ENCODE measurements at places on chromosomes 12 and 14.

- no peak for DNase-seq
Observed at GRCh38 chr12:79300199-79300568, 390.6 kb downstream of the PAWR start.

DNA sequence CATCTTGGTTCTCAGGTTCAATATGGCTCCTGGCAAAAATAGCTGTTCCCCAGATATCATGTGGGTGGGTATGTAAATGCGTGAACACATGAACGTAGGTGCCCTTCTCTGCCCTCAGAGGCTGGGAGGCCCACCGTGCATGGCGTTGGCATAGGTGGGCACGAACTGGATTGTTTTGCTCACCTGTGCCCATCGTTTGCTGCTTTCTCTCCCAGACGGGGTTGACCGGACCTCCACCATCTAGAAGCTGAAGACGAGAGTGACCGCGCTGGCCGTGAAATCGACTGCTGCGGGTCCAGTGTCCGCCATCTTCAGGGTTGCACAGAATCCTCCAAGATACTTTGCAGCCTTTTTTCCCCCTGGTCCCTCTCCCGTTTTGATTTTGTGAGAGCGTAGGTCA, 113.9 kb downstream of the GCH1 start:
- DNase-seq = no peak

DNA sequence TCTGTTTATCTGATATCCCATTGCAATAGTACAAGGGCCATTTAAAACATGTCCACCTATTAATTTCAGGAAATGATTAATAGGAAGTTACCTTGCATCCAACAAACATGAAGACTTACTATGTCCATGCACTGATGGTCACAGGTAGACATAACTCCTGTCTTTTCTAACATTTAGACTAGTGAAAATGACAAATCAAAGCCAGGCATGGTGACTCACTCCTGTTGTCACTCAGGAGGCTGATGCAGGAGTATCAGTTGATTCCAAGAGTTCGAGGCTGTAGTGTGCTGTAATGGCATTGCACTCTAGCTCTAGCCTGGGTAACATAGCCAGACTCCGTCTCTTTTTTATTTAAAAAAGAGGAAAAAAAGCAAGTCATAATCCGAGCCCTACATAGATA, 14.8 kb downstream of the HSP90B1 start:
- DNase-seq = no peak

GRCh38 chr12:108691175-108691997, 39.9 kb downstream of the CORO1C start:
- DNase-seq = peak; percentile 99

GRCh38 chr12:120620624-120621023, 19.8 kb upstream of the CABP1 start:
- no peak for DNase-seq

DNA sequence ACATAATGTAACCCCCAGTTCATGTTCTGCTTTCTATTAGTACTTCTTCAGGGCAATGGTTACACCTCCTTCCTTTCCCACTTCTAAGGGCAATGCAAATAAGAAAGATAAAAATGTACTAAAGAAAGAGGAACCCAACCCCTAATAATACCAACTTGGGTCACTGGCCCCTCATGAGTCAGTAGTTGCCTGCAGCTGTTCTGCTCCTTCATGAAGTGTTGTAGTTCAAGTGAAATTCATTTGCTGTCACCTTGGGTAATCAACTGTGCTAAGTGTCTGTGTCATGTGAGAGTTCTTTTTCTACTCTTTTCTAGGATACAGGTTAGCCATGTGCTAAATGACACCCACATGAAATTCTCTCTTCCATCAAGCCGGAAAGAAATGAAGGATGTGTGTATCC, 91.8 kb downstream of the PLXNC1 start:
- no peak for DNase-seq

DNA sequence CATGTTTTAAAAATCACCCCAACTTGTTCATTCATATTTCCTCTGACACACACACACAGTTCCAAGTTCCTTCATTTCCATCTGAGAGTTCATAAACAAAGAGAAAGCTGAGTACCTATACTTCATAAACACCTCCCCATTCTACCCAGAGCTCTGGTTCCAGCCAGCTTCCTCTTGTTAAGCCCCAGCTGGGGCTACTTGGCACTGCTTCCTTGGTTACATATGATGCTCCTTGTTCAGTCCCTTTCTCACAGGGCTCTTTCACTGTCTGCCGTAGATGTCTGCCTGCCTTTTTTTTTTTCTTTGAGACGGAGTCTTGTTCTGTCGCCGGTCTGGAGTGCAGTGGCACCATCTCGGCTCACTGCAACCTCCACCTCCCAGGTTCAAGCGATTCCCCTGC, 77.5 kb downstream of the COX16 start:
- DNase-seq = no peak

- no peak for DNase-seq
Observed at GRCh38 chr12:62903151-62903550, 31.8 kb downstream of the PPM1H start.

DNA sequence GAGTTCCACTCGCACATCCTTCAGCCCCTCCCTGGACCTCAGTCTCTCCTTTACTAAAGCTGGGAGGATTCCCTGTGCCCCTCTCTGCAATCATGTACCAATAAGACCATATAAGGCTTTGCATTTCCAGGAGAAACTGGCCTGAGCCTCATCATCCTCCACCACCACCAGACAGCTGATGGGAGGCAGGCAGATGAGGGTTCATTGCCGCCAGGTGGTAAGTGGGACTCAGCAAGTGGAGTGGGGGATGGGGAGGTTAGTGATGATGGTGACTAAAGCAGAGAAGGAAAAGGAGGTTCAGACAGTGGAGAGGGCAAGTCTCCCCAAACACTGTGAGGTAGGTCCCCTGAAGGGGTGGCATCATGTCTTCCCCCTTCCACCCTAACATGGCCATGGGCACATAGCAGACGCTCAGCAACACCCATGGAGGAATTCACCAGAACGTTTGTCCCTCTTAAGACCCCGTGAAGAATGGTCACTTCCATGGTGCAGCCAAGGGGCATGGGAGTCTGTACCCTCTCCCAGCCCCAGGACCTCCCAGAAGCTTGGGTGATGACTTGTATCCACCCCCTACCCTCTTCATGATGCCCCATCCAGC, 4.5 kb upstream of the TNFRSF1A start:
- DNase-seq = no peak

GRCh38 chr14:105389534-105389933, 8.8 kb upstream of the TEX22 start:
- DNase-seq = no peak

- peak; percentile 53 for DNase-seq
Observed at GRCh38 chr14:41285186-41285748, 321.4 kb upstream of the LRFN5 start.

DNA sequence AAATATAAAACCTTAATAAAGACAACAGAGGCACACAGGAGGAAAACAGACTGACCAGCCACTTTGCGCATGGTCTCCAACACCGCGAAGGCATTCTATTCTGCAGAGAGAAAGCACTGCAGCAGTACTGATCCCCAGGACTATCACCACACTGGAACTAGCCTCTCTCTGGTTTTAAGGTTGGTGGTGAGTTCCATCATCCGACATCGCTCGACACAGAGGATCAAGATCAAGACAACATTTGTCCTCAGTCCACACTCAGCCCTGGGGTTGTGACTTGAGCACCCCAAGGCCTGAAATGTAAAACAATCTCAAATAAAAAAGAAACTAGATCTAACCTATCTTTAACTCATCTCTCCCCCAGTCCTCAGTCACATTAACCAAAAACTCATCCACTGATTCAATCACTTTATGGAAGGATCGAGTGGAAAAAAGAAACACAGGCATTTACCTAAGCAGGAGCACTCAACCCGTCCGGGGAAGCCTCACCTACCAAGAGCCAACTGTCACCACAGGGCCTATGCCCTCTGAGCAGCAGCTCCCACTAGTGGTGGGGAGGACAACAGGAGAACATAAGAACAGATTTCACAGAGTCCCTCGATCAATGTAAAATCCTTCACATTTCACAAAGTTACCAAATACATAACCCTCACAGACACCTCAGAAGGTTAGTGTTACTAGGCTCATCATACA, 17.7 kb downstream of the STXBP6 start:
- peak; percentile 6 for DNase-seq

DNA sequence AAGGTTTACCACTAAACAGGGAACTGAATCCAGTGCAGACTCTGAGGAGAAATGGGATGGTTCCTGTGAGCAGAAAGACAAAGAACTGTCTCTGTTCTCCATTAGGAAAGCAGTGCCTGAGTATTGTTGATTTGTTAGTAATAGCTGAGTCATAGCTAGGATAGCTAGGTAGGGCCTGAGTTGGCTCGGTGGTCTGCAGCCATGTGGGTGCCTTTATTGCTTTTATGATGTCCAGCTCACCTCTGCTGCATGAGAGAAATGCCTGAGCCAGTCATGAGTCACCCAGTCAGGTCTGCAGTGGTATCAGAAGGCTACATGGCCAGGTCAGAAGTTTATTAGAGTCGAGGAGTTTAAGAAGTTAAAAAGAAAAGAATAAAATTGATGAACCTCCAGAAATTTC, 24.2 kb downstream of the TRHDE start:
- peak; percentile 90 for DNase-seq

DNA sequence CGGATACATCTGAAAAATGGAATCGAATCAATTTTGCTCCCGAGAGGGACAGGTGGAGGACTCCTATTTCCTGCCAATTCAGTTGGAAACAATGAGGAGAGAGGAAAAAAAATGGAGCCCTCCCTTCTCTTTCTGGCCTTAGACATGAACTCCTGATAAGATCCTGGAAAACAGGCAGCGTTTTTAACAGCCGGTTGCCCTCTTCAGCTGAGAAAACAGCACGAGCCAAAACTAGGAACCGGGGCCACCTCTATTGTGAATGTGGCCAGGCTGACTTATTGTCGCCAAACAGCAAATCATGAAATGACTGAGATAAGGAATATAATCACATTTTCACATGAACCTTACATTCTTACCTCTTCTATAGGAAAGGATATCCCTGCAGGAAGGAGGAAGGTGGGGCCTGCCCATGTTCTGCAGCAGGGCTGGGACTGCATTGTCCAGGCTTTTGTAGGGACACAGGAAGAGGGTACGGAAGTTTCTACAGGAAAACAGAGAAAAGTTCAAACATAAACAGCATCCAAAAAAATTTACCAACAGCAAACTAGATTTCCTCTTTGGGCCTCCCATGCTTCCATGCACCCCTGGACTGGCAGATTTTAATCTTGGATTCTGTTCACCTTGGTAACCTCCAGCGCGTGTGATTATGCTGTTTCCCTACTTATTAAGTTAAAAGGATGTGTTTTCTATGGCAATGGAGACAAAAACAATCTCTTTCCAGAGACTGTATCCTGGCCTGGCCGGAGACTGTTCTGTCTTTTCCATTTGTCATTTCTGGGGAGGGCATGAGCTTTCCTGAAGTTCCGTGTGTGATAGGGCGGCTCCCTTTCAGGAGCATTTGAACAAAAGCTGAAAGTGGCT, 29.0 kb upstream of the ELK3 start:
- no peak for DNase-seq

GRCh38 chr12:82326905-82327503, 31.2 kb downstream of the CCDC59 start:
- peak; percentile 22 for DNase-seq

DNA sequence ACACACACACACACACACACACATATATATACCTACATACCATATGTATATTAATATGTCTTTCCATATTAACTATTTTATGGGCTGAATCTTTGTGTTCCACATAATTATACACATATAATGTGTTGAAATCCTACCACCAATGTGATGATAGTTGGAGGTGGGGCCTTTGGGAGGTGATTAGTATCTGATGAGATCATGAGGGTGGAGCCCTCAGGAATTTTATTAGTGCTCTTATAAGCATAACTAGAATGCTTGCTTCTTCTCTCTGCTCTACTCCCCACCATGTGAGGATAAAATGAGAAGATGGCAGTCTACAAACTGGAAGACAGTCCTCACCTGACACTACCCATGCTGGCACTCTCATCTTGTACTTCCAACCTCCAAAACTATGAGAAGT, 1193.5 kb upstream of the FLRT2 start:
- DNase-seq = no peak

- DNase-seq = no peak
Observed at GRCh38 chr12:122823429-122823828, 11.8 kb upstream of the HIP1R start.

- peak; percentile 43 for DNase-seq
Observed at GRCh38 chr12:1939801-1940607, 21.6 kb upstream of the CACNA2D4 start.

- no peak for DNase-seq
Observed at GRCh38 chr12:92356425-92356824, 210.8 kb upstream of the BTG1 start.

- no peak for DNase-seq
Observed at GRCh38 chr12:9335867-9336266, 127.7 kb upstream of the PZP start.

DNA sequence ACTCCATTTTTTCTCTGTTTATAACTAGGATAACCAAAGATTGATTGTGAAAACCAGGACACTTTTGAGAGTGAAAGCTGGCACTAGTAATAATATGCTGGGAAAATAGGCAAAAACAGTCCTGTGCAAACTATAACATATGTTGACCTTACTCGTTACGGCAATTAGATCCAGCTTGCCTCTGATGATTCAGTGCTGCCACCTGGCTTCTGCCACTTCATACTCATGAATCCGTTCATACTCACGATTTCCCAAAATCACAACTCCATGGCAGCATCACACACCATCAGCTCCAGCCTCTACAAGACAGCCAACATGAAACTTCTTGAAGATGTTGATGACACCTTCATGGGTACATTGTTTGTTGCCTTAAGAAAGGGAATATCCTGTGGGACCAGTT, 49.1 kb upstream of the CAND1 start:
- DNase-seq = peak; percentile 21

DNA sequence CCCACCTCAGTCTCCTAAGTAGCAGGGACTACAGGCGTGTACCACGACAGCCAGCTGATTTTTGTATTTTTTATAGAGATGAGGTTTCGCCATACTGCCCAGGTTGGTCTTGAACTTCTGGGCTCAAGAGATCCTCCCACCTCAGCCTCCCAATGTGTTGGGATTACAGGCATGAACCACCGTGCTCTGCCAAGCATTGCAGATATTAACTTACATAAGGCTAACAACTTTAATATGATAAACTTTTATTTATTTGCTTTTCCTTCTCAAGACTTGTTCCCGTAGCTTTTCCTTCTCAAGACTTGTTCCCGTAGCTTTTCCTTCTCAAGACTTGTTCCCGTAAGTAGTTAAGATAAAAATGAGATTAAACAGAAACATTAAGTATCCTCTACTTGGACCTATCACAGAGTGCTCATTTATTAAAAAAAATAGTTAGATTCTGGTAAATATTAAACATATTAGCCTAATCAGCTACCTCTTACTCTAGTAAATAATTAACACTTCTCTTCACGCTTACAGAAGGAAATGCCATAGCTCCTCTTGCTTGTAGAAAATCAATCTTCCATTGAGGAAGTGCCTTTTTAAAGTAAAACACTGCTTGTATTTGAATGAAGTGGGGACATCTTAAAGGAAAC, 157.7 kb upstream of the KITLG start:
- no peak for DNase-seq

Data from A172 (cell line).